ENCODE measurements at places on chromosomes 3 and 15.
A peak's percentile ranks its signal among the peaks of the same experiment; 100 is the strongest.

GRCh38 chr3:108297647-108298046, 1.3 kb downstream of the HHLA2 start:
- DNase-seq: no peak

DNA sequence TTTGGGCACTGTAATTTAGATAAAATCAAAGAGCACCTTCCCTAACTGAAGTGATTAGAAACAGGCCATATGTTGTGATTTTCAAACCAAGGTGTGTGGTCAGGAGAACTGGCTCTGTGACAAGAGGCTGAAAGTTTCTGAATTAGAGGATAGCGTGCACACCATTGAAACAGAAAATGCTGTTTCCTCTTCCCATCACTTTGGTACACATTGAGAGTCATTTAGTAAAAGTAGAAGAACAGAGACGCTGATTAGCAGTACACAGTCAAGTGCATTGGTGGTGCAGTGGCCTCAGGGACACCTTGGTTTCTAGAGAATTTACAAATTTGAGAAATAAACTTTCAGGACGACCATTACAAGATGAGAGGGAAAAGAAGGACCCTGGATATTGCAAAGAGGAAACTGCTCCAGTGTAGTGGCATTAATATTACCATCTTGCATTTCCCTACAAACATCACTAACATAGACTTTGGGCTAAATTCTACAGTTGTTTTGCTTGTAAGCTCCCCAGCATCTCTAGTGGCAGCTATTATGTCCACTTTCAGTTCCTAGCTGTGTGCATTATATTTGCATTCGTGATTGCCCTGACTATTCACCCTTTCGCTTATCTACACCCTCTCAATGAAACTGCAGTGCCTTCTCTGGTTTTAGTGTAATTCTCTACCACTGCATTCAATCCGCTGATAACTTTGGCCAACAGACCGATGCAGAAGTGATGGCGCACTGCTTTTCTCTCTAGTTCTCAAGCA, 728.1 kb upstream of the GRM7 start:
- no peak for DNase-seq

- DNase-seq: no peak
Observed at GRCh38 chr15:90513448-90513847, 16.3 kb upstream of the CRTC3 start.

DNA sequence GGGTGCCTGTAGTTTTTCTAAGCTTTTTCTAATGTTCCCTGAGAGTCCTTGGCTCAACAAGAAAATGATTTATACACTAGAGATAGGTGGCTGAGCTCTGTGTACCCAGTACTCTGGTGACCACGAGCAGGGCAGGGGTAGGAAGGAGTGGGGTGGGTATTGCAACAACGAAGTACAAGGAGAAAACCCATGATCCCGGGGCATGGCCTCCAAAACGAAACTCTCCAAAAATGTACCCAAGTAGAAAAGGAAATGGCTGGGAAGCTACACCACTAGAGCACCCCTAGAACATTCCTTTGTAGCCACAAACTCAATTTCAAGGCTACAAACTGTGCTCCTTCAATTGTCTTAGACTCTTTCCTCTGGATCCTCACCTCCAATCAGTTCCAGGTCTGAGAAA, 138.9 kb downstream of the DUT start:
- no peak for DNase-seq

GRCh38 chr15:74320352-74321247, 46.8 kb downstream of the CYP11A1 start:
- DNase-seq: peak; percentile 95

DNA sequence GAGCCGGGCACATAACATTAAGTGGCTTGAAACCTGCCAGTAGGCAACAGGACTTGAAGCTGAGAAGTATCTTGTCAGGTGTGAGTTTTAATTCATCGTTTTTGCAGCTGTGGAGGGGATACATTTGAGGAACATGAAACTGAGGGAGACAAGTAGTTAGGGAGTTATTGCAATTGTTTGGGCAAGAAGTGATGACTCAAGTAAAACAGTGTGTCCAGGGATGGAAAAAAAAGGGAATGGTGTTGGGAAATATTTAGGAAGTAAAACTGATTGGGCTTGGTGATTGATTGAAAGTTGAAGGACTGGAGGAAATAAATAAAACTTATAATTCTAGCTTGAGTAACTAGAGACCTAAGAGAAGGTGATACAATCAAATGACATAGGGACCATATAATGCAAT, 85.5 kb downstream of the NCEH1 start:
- no peak for DNase-seq

DNA sequence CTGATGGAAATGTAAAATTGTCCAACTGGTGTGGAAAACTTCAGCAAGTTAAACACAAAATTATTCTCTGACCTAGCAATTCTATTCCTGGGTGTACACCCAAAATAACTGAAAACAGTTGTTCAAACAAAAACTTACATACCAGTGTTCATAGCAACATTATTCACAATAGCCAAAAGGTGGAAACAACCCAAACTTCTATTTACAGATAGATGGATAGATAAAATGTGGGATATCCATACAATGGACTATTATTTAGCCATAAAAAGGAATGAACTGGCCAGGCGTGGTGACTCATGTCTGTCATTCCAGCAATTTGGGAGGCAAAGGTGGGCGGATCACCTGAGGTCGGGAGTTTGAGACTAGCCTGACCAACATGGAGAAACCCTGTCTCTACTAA, 6.9 kb upstream of the VWA5B2 start:
- no peak for DNase-seq

DNA sequence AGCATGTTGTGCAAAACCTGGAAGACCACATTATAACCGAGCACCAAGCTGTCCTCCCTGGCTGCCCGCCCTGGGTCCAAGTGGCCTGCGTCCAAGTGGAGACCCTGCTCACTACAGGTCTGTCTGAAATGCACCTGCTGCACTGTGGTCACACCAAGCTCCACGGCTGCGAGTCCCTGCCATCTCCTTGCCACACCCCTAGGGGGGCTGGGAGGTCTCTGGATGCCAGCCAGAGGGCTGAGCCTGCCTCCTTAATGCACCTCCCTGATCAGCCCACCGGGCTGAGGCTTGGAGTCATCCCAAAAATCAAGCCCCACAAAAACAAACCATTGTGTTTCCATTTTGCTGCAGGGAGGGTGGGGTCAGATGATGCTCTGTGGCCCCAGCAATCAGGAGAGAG, 187.1 kb downstream of the MEGF11 start:
- DNase-seq: peak; percentile 24

DNA sequence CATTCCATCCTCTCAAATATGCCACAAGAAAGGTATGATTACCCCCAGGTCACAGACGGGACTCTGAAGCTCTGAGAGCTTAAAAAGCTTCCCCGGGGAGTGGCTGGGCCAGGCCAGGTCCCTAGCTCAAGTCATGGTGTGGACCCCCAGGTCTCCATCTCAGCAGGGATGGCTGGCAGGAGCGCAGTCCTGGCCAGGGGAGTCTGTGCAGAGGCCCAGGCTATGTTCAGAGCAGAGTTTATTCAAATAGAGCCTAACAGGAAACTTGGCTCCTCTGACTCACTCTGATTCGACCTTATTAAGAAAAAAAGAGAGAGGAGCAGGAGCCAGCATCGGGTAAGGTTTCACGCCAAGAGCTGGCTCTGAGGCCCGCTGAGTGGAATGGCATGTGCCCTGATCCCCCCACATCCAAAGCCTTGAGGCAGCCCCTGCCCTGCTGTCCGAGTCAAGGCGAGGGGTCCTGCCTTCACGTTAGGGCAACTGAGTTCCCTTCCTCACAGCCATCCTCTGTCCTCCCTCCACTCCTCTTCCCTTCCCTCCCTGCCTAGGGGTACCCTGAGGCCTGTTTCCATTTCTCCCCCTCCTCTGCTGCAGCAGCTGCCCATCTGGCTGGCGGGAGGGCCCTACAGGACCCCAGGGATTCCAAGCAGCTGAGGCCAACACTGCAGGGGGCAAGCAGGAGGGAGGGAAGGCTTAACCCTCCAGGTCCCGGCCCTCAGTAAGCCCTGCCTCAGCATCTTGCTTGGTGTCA, 1.9 kb upstream of the LOXL1 start:
- DNase-seq: peak; percentile 89

GRCh38 chr3:71423151-71423906, 160.2 kb downstream of the FOXP1 start:
- peak; percentile 91 for DNase-seq

- DNase-seq: no peak
Observed at GRCh38 chr3:155080692-155081091, 573 bp downstream of the MME start.

- no peak for DNase-seq
Observed at GRCh38 chr15:69956417-69956816, 141.3 kb downstream of the TLE3 start.

DNA sequence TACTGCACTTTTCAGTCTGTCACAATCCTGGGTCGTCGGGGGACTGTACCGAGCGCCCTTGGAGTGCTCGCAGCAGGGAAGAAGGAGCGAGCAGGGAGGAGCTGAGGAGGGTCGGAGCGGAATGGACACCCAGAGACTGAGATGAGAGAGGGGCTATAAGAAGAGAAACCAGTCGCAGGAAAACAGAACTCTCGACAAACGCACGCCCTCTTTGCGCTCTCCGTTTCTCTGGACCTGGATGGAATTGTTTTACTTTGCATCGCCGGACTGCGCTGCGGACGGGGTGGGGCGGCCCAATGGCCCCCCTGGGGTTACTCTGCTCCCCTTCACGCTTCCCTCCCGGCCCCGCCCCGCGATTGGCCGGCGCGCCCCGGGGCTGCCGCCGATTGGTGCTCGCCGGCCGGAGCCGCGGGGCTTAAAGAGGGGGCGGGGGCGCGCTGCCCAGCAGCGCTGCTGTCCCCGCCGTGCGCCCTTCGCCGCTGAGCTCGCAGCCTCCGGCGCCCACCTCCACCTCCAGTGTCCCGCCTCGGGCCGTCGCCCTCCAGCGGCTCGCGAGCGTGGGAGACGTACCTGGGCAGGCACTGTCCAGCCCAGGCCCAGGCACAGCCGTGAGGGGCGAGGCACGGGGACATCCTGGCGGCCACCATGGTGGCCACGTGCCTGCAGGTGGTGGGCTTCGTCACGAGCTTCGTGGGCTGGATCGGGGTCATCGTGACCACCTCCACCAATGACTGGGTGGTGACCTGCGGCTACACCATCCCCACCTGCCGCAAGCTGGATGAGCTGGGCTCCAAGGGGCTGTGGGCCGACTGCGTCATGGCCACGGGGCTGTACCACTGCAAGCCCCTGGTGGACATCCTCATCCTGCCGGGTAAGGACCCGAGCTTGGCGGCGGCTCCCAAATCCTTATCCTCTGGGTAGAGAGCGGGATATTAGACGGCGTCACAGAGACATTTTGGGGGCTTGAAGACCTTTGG, at the start of gene CLDN11:
CLDN11 (plus strand) TSS at position 447 of the 977 bp plus-strand sequence; CDS start at position 646, 199 bp downstream.
- DNase-seq: peak; percentile 80

- peak; percentile 35 for DNase-seq
Observed at GRCh38 chr3:149657321-149657925, 402 bp downstream of the WWTR1 start.

GRCh38 chr3:13706451-13706850, 157.5 kb downstream of the FBLN2 start:
- DNase-seq: no peak

GRCh38 chr3:127739347-127740135, 66.8 kb downstream of the ABTB1 start:
- DNase-seq: no peak
